ENCODE measurements at places on chromosomes 2 and 18.

DNA sequence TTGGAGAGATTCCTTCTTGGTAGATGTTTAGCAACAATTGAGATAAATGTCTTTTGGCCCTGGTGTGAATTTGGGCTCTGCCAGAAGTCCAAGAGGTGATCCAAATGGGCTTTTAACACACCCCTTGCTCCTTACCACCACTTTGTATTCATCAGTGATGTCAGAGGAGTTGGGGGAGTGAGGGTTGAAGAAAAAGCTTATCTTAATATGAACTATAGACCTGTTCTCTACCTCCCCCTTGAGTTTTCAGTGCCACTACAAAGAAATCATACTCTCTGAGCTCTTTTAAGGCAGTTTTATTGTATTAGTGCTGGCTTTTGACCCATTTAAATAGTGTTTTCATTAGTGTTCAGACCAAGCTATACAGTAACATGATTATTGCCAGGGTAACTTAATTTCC, 229.1 kb downstream of the PHLPP1 start:
- DNase-seq = no peak

GRCh38 chr2:64101141-64101591, 43.1 kb downstream of the PELI1 start:
- no peak for DNase-seq

DNA sequence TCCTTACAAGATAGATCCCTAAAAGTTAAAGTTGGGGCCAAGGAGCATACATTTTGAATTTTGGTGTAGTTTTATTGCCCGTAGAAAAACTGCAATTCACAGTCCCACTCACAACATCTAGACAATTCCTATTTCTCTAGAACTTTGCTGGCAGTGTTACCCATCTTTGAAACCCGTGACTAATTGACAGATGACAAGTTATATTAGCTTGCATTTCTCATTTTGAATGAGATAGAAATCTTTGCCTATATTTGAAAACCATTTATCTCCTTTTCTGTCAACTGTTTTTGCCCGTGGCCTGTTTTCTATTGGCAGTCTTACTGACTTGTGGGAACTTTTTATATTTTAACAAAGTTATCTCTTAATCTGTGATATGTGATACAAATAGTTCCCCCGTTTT, 50.0 kb downstream of the OXER1 start:
- DNase-seq = no peak

DNA sequence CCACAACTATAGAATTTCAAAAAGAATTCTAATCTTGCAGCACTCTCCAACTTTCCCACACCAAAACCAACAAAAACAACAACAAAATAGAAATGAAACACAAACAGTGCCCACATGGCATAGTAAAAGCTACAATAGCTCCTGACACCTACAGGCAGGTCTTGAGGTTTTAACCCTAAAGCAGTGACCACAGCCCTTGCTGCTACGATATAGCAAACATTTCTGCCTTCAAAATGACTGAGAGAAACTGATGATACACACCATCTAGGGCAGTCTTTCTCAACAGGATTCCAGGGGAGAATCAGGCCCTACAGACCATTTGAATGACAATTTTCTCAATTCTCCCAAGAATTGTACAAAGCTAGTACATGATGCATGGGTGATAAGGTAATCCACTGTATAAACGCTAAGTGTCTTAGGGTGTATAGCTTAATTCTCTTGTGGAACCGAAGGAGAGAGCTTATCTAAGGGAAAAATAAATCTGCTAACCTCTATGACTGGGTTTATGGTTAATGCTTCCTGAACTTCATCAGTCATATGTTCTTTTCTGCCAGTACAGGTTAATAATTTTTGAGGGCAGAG, 46.5 kb downstream of the TRAK2 start:
- no peak for DNase-seq

DNA sequence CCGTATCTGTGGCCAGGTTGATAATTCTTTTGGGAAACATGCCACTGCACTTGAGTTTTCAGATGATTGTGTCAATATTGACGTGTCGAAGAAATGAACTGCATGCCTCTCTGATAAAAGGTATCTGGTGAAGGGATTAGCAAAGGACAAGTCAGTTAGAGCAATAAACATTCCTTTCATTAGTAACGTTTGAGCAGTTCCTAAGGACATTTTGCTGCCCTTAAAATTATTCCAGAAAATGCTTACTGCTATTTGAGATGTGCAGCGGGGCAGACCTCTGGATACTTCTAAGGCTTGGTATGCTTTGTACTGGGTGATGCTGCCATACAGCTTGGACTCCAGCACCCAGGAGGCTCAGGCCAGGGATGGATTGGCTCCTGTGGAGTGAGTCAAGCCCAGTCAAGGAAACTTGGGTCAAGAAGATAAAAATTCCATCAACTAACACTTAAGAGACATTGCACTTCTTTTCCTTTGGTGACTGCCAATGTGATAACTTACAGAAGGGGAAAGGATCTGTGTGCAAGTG, 166.7 kb downstream of the FHOD3 start:
- DNase-seq = no peak

- no peak for DNase-seq
Measured at GRCh38 chr2:72570413-72570812, 255.4 kb downstream of the EXOC6B start.

DNA sequence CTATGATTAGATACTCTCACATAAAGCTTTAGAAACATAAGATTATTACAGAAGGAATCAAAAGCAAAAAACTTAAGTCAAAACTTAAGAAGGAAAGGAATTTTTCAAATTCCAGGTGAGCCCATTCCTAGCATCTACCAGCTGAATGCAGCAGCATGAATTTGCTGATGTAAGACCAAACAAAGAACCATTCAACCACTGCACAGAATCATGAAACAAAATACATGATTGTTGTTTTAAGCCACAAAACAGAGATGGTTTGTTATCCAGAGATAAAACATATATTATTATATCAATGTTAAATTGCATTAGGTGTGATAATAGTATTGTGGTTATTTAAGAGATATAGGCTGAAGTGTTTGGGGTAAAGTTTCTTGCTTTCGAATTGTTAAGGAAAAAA, 29.0 kb downstream of the PIGN start:
- no peak for DNase-seq

DNA sequence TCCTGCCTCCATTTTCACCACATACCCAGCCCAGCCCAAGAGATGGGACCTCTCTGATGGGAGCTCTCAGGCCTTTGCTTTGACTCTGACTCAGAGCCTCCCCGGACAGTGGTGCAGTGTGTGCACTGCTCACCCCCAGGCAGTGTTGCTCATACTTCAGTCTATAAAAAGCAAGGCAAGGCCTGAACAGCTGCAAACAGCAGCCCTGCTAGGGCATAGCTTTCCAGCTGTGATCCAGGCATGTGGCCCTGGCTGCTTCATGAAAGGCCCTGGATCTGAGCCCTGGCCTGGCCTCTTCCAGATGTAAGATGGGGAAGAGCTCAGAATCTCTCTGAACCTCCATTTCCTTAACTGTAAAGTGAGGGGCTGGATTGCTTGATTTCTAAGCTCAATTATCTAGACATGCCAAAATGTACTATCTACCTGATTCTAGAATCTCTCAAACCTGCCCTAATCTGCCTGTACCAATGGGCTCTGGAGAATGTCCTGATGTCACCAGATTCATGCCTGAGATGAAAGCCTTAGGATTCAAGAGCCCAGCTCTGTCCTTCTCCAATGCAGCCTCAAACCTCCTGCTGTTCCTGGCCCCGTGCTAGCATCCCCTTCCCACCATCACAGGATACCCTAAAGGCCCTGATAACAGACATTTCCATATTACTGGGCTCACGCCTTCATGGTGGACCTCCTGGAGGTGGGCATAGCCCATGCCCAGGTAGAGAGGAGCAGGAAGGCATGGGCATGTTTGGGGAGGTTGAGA, 206.9 kb downstream of the ARL4C start:
- peak; percentile 26 for DNase-seq

DNA sequence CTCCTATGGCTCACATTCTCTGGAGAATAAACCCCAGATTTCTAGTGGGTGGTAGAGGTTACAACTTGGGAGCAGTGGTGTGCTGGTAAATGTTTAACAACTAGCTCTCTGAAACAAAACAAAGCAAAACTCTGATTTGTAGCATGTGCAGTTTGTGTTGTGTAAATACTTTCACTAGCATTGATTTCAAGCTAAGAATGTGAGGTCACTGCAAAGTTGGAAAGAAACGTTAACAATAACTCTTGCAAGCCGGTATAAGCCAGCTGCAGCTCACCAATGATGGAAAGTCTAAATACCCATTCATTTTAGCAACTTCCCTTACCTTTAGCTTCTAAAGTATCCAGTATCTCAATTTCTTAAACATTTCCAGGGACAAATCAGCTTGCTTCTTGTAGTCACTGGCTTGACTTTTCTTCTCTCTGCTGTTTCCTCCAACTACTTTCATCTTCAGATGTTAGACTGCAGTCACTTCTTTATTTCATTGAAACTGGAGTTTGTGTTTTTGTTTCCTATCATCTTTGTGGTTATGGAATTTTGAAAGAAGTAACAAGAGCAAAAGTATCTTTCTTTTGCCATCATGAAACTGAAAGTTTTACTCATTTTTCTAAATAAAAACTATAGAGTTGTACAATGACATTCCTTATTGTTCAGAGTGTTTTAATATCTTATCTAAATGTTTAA, 140.2 kb downstream of the PLCL1 start:
- no peak for DNase-seq

- DNase-seq = no peak
Measured at GRCh38 chr2:33047939-33048338, 101.2 kb downstream of the LTBP1 start.

GRCh38 chr2:114231921-114232320, 210.5 kb upstream of the DPP10 start:
- DNase-seq = no peak

GRCh38 chr2:39135690-39136259, 14.9 kb upstream of the SOS1 start:
- no peak for DNase-seq

- no peak for DNase-seq
Measured at GRCh38 chr2:66587216-66587615, 152.3 kb downstream of the MEIS1 start.

DNA sequence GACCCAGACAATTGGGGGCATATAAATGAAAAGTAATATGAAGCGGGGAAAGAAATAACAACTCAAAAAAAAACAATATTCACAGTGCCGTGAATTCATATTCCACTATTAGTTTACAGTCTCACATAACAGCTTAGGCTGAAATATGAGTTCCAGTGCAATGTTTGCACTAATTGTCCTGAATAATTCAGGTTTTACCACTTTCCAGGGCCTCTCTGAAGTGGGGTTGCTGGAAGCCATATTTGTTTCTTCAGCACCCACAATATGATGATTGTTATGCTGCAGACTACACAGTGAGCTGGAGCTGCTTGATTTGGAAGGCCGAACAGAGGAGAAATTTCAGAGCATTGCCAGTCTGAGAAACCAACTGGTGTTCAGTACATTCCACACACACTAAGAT, 894.5 kb upstream of the ACVR2A start:
- no peak for DNase-seq

DNA sequence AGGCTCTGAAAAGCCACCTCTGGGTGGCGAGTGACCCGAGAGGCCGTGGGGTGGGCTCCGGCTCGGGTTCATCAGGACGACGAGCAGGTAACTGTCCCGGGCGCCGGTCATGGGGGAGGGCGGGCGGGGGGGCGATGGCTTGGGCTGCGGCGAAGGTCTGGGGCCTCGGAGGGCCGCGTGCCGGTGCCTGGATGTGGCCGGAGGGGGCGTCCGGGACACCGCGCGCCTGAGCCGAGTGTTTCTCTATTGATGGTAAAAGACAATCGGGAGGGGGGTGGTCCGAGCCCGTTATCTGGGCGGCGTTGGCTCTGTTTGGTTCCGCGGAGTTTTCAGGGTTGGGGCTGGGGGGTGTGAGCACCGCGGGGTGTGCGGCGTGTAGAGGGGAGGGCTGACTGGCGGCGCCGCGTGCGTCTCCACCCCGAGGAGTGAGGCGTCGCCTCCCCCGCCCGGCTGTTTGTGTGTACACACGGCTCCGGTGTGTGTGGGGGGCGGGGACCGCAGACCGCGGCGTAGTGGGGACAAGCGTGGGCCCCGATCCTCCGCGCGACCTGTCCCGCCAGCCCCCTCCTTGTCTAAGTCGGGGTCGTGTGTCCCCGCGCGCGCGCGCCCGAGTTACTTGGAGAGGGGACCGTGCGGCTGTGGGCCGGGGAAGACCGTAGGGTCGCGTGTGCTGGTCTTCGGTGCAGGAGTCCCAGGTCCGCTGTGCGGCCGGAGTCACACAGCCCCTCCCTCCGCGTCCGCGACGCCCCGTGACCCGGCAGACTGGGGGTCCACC, 1.6 kb downstream of the CTIF start:
- DNase-seq = peak; percentile 23

DNA sequence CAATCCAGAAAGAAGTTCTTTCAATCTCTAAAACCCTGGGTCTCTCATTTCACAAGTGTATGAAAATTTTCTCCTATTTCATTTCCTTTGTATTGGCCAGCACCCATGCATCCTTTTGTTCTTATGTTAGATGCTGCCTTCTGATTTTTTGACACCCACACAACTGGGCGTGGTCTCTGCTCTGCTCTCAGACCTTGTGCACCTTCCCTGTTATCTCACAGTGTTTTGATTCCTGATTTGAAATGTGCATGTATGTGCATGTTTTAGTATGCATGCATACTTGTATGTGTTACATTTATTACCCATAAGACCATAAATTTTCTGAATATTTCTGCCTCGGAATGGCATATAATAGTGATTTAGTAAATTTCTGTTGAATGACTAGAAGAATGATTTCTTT, 152.2 kb downstream of the CTNNA2 start:
- DNase-seq = no peak

DNA sequence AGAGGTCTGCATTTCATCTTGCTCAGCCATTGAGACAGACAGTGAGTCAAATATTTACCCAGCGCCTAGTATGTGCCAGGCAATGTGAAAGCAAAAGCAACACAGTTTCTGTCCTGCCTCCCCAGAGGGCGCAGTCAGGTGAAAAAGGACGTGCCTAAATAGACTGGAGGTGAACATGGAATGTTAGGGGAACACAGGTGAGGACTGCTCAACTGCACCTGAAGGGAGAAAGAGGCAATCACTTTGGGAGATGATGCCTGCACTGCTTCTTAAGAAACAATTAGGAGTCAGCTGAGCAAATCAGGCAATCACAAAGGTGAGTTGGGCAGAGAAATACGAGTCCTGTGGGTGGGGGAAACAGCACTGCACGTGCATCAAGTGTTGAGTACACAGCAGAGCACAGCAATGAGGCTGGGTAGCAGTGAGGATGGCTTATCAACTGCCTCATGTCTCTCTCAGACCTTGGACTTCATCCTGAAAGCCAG, 218.3 kb upstream of the SMAD7 start:
- no peak for DNase-seq

DNA sequence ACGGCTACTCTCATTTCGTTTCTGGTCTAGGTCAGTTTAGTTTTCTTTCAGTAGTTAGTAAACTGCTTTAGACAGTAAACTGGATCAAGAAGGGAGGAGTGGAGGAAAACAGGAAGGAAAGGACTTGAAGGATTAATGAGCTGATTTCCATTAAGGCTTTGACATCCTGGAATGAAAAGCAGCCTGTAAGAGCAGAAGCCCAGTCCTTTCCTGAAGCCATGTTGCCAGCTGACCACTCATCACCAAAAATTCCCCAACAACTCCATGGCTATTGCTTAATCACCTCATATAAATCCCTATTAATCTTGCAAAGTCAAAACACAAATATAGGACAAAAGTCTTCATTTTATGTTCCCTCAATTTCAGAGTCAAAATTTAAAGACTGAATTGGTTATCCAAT, 113.7 kb upstream of the ZFP36L2 start:
- DNase-seq = no peak

GRCh38 chr18:69616114-69616513, 215.4 kb downstream of the DOK6 start:
- DNase-seq = no peak
